Aorta (tissue), 5 donors: ENCODE measurements at places on chromosomes 5 and 9. TPM values are rescaled to one million over a fixed set of nuclear protein-coding genes. Genes with fewer than 3 reads are reported as not detected.

Gene LIX1
- total RNA-seq = not detected

Gene UNC5A
- not detected for total RNA-seq

Gene FAXDC2
- 36.3 TPM for total RNA-seq

Gene IRGM
- total RNA-seq = 0.30 TPM

Gene SLC36A3
- not detected for total RNA-seq

Gene MARCHF3
- total RNA-seq = 21.1 TPM

Gene LIFR
- 69.6 TPM for total RNA-seq

Gene OR1Q1
- not detected for total RNA-seq

Gene CXCL14
- 219 TPM for total RNA-seq

Gene ANKRD55
- total RNA-seq = 0.48 TPM

Gene LRRC70
- 9.6 TPM for total RNA-seq

Gene INSL4
- not detected for total RNA-seq

Gene ORM1
- total RNA-seq = 0.45 TPM

Gene PIP5K1B
- total RNA-seq = 8.2 TPM

Gene EIF4E1B
- not detected for total RNA-seq

Gene PPP1R26
- 11.4 TPM for total RNA-seq

Gene FLT4
- total RNA-seq = 13.7 TPM

Gene ADCY2
- 9.3 TPM for total RNA-seq

Gene STPG3
- total RNA-seq = not detected

Gene CSNK1A1
- 242 TPM for total RNA-seq

Gene GDNF
- not detected for total RNA-seq

Gene SPINK7
- not detected for total RNA-seq

Gene WDR38
- not detected for total RNA-seq

Gene ANKRD34B
- not detected for total RNA-seq

Gene KIF4B
- total RNA-seq = 0.06 TPM

Gene FIBCD1
- total RNA-seq = not detected

Gene PDLIM4
- total RNA-seq = 70.9 TPM

Gene FAM221B
- total RNA-seq = not detected

Gene IFNB1
- not detected for total RNA-seq

Gene PCDHA9
- 0.13 TPM for total RNA-seq

Gene PCAT7
- 0.18 TPM for total RNA-seq

Gene ANKRD31
- total RNA-seq = 0.16 TPM

Gene SAXO1
- 0.29 TPM for total RNA-seq

Gene SLC22A4
- total RNA-seq = 5.5 TPM

Gene GPBP1
- total RNA-seq = 79.0 TPM

Gene EQTN
- total RNA-seq = 0.78 TPM

Gene DBH
- not detected for total RNA-seq

Gene PCDHGA8
- total RNA-seq = 3.0 TPM

Gene ESM1
- 1.1 TPM for total RNA-seq

Gene PCDHGB3
- total RNA-seq = 9.7 TPM

Gene IGFBPL1
- total RNA-seq = 27.8 TPM

Gene IL3
- total RNA-seq = not detected

Gene PLPPR1
- total RNA-seq = not detected

Gene SLC25A48
- 1.1 TPM for total RNA-seq

Gene SCGB3A2
- not detected for total RNA-seq

Gene IFNA16
- total RNA-seq = not detected

Gene CAAP1
- 12.3 TPM for total RNA-seq

Gene HRCT1
- total RNA-seq = 23.1 TPM

Gene RALGPS1
- 10.6 TPM for total RNA-seq

Gene C5orf58
- not detected for total RNA-seq

Gene PCDHA2
- 0.13 TPM for total RNA-seq

Gene MELK
- 1.1 TPM for total RNA-seq

Gene PHF24
- total RNA-seq = 0.88 TPM

Gene TMEFF1
- 0.27 TPM for total RNA-seq

Gene PCDHB3
- 2.0 TPM for total RNA-seq

Gene LCN2
- total RNA-seq = 1.1 TPM

Gene NACC2
- total RNA-seq = 61.0 TPM

Gene FREM1
- 14.0 TPM for total RNA-seq

Gene NOXA1
- total RNA-seq = 4.1 TPM
